KBM-7 (cell line): ENCODE measurements at places on chromosomes 16 and 17.
A peak's percentile ranks its signal among the peaks of the same experiment; 100 is the strongest.

GRCh38 chr16:82735186-82735585 lies 108.4 kb downstream of the CDH13 start:
- no peak for DNase-seq

GRCh38 chr17:41967141-41967920 lies 736 bp downstream of the CNP start:
- DNase-seq, result no peak

GRCh38 chr16:10181196-10182162 lies 749 bp downstream of the GRIN2A start:
- DNase-seq, result peak; percentile 82

DNA sequence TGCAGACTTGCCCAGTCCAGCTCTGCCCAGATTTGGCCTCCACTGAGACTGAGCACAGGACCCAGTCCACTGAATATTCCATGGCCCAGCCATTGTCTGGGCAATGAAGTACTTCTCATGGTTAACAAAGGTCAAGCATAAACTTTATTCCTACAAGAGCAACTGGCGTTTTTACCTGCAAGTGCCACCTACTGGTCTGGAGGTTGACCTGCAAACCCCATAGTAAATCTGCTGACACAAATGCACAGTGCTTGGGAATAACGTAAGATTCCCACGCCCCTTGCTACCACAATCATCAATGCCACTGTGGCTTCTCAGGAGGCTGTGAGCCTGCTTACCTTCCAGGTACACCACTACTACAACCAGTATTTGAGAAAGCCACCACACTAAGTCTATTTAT lies 170.2 kb downstream of the CEP112 start:
- DNase-seq, result no peak

- DNase-seq, result no peak
Measured at GRCh38 chr17:9880582-9880999, 24.5 kb downstream of the RCVRN start.
